GM23248 (cell line): ENCODE measurements at places on chromosomes 12 and 14.
A peak's percentile ranks its signal among the peaks of the same experiment; 100 is the strongest.

DNA sequence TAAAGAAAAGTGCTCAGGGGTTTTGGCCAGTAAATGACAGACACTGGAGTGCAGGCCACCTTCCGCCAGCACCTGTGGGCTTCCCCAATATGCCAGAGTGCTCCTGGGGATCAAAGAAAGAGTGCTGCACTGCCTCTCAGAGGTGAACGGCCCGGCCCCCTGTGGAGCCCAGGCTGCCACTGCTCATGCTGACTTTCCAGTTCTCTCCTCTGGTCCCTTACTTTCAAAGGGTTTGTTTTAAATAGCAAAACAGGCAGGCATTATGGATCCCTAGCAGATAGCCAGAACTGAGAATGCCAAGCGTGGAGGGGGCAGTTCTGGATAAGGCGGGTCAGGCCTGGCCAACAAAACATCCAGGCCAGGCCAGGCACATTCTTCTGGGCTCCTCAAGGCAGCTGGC is 59.6 kb downstream of the MDM2 start:
- no peak for DNase-seq

DNA sequence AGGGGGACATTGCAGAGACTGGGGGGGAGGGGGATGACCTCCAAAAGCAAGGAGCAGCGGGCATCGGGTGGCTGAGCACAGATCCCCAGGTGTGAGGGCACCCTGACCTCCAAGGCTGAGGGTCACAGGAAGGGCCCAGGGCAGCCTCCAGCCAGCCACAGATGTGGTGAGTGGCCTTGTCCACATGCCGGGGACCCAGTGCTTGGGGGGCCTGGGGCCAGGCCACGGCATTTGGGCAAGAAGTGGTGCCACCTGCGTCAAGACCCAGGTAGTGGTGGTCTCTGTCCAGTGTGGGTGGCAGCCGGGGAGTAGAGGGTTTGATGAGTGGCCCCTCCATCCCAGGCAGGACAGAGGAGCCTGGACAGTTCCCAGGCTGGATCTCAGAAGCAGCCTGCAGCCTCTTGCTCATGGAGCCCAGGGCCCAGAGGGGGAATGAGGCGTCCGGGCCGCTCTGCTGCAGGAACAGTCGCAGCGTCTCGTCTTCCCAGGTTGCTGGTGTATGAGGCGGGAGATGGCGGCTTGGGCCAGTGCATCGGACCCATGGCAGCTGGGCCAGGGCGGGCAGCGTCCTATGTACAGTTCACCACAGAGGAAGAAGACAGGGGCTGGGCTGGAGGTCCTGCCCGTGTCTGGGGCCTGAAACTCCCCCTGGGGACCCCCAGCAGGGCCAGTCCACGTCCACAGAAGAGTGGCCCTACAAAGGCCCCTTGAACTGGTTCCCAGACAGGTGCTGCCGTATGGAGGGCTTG is 33.5 kb downstream of the CCNK start:
- no peak for DNase-seq

DNA sequence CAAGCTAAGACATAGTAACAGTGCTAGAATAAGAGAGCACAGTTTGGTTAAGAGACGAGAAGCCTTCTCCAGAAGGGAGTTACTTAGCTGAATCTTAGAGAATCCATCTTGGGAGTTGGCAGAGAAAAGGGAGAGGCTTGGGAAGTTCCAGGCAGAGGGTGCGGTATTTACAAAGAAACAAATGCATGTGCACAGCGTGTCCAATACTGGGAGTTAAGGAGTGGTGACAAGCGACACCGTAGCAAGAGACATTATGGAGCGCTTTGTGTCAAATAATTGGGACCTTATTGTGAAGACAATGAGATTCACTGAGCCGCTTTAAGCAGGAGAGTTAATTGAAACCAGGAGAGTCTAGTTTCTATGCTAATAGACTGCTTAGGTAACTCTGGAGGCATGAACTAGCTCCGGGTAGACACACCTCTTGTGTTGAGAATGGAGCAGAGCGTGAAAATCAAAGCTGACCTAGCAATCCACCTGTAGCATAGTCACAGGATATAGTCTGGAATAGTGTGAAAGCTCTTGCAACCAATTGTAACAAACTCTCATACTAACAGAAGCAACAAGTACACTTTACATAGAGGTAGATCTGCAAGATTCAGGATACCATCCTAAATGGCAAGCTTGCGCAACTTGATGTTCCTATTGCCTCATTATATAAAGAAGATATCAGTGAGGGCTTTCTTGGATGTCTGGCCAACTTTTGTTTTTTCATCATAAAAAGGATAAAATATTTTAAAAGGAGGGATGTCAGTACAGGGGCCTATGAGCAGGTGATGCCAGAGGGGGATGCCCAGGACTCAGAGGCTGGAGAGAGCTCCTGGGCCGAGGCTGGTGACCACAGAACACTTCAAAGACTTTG is 5.3 kb downstream of the ALDH1L2 start:
- DNase-seq = no peak

DNA sequence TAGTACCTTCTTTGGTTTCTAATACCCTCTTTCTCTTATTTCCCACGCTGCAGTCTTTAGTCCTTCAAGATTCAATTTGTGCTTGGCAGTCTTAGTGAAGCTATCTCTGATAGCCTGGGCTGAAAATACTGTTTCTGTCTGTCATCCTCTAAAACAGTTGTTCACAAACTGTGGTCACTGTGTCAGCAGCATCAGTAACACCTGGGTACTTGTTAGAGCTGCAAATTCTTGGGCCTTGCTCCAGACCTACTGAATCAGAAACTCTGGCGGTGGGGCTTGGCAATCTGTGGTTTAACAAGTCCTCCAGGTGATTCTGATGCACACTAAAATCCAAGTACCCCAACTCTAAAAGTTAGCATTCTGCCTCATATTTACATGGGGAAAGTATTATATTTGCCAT is 217.5 kb upstream of the SEL1L start:
- no peak for DNase-seq

- DNase-seq = peak; percentile 96
Measured at GRCh38 chr12:123043536-123044001, 63.1 kb downstream of the ARL6IP4 start.

DNA sequence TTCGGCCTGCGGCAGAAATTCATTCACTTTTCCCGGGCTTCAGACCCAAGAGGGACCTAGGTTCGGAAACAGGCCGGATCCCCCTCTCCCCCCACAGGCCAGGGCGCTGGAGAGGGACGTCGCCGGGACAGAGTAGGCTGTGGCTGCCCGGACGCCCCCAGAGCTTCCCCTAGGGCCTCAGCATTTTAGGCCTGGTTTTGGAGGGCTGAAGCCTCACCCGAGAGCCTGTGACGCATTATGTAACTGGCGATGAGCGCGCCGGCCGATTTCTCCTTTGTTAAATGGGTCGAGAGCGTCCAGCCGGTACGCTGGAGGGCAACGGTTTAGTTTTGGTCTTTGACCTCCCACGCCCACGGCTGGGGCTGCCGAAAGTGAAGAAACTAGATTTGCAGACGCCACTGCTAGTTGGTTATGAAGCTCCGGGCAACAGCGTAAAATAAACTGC is 657 bp downstream of the PEBP1 start:
- DNase-seq = peak; percentile 85

DNA sequence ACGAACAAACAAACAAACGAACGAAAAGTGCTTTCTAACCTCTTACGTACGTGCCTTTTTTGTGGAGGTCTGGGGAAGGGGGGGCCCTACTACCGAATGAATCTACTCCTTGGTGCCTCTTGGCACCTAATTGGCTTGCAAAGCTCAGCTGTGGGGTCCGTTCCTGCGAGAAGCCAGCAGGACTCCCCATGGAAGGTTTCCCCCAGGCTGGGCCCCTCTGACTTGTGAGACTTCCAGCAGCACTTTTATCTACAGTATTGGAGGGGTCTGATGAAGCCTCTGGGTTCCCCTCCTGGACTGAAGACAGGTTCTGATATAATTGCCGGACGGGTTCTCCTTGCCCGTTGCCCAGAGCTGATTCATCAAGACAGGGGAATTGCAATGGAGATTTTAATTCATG is 1.2 kb upstream of the TMEM106C start:
- DNase-seq = no peak

DNA sequence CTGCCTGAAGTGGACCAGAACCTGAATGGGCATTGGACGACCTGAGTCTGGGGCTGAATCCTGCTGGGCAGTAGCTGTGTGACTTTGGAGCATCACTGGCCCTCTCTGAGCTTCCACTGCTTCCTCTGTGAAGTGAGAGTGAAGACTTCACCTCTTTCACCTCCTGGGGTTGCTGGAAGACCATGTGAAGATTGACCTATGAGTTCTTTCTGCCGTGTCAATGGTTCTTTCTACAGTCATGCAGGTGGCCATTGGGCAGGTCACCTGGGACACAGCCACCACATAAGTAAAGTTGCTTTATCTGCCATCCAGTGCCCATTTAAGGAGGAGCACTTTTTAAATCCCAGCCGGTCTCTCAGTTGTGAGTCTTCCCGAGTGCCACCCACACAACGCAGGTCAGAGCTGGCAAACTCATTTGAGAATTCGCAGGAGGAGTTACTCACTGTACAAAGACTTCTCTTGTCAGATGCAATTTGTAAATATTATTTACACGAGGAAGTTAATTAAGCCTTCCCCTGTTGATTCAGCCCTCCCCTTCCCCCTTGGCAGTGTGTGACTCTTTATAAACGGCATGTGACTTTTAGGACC is 74.8 kb upstream of the TCL1B start:
- no peak for DNase-seq

- DNase-seq = no peak
Measured at GRCh38 chr12:13372386-13372785, 175.9 kb downstream of the EMP1 start.

DNA sequence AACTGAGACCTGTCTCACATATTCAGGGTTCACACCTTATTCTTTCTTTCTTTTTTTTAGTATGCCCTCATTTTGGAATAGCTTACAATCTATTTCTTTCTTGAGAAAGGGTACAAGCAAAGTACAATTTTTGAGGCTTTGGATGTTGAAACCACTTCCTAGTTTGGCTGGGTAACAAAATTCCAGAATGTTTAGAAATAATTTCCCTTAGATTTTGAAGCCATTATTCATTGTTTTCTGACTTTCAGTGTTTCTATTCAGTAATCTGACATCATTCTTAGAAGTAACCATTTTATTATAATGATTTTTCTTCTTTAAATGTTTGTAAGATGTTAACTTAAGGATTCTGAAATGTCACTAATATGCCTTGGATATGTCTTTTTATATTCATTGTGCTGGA is 28.2 kb downstream of the ST8SIA1 start:
- peak; percentile 5 for DNase-seq

DNA sequence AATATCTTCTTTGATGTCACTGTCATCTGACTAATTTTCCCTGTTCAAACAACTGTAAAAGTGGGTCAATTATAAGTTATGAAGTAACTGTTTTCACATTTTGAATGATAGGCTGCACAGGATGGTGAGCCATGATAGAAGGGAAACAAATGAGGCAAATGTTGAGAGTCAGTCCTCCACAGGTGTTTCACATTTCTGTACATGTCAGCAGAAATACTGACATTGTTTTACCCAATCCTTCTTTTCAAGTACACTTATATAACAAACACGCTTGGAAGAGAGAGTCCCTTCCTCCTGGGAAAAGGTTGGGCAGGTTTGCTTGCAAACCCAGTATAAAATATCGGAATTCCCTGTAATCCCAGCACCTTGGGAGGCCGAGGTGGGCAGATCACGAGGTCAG is 1251.5 kb downstream of the SLC16A7 start:
- DNase-seq = no peak

DNA sequence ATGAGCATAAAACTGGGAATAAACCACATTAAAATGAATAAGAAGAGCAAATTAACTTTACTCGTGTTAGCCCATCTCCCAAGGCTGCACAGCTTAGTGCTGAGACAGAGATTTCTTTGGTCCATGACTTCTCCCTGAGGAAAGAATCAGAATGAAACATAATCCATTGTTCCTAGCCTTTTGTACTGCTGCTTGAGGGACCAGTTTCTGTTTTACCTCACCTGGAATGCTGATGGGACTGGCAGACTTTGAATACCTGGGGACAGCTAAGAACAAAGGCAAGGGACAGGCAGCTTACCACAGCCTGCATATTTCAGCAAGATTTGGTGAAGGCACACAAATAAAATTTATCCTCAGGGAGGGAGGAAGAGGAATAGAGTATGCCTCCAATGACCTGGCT is 401.6 kb downstream of the CCDC91 start:
- no peak for DNase-seq

DNA sequence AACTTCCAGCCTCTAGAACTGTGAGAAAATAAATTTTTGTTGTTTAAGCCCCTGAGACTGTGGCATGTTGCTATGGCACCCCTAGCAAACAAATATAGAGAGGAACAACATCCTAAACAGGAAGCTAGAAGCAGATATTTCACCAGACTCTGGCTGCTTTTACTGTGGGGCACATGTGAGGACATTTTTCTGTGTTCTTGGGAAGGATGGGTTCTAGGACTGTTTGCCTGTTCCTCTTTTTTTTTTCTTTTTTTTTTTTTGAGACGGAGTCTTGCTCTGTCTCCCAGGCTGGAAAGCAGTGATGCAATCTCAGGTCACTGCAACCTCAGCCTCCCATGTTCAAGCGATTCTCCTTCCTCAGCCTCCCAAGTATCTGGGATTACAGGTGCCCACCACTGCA is 4.2 kb upstream of the HRK start:
- no peak for DNase-seq

- DNase-seq = no peak
Measured at GRCh38 chr14:54132496-54132895, 175.9 kb upstream of the BMP4 start.

- DNase-seq = peak; percentile 87
Measured at GRCh38 chr14:69133206-69134125, 19.5 kb downstream of the DCAF5 start.

GRCh38 chr12:92248977-92249376 is 103.3 kb upstream of the BTG1 start:
- DNase-seq = no peak

GRCh38 chr12:94025068-94025467 is 123.3 kb upstream of the PLXNC1 start:
- DNase-seq = peak; percentile 9

GRCh38 chr12:105239304-105239703 is 3.3 kb upstream of the APPL2 start:
- DNase-seq = no peak

DNA sequence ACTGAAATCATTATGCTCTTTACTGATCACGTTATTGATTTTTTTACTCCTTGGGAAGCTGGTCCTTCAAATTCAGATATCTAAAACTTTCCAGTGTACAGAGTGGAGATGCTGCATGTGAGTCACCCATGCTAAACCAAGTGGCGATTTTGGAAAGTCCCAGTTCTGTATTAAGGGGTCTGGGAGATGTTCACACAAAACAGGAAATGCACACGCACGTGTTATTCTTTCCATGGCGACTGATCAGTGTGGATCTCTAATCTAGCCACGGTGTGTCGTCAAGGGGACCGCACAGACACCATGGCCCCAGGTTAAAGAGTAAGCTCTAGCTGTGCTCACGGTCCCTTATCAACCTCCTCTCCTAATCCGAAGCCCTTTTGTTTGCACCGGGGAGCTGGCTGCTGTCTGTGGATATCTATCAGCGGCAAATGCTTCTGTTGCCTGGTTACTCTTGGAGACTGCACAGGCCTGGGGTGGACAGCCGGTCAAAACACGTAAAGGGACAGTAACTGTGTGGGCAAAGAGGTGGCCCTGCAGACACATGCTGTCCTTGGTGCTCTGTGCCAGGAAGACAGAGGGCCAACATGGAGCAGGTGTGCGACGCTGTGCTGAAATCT is 96.6 kb downstream of the RIMBP2 start:
- DNase-seq = no peak

- DNase-seq = no peak
Measured at GRCh38 chr12:52209321-52209720, 17.5 kb upstream of the KRT80 start.

- DNase-seq = peak; percentile 12
Measured at GRCh38 chr14:70721542-70721941, 79.8 kb downstream of the TTC9 start.
